ENCODE measurements at places on chromosomes 2 and 18.

GRCh38 chr18:28176698-28176947, 307 bp downstream of the CDH2 start:
- DNase-seq: no peak

DNA sequence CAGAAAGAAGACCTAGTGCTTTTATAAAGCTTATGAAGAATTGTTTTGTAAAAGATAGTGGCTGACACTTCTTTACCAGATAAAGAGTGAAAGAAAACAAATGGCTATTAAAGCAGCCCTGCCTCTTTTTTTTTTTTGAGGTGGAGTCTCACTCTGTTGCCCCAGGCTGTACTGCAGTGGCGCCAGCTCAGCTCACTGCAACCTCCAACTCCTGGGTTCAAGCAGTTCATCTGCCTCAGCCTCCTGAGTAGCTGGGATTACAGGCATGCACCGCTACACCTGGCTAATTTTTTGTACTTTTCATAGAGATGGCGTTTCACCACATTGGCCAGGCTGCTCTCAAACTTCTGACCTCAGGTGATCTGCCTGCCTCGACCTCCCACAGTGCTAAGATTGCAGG, 12.9 kb downstream of the ARPC2 start:
- DNase-seq: no peak

GRCh38 chr2:73685764-73686438, 43.7 kb upstream of the NAT8 start:
- no peak for DNase-seq

- DNase-seq: no peak
Observed at GRCh38 chr2:32719933-32720716, 92.3 kb downstream of the TTC27 start.

DNA sequence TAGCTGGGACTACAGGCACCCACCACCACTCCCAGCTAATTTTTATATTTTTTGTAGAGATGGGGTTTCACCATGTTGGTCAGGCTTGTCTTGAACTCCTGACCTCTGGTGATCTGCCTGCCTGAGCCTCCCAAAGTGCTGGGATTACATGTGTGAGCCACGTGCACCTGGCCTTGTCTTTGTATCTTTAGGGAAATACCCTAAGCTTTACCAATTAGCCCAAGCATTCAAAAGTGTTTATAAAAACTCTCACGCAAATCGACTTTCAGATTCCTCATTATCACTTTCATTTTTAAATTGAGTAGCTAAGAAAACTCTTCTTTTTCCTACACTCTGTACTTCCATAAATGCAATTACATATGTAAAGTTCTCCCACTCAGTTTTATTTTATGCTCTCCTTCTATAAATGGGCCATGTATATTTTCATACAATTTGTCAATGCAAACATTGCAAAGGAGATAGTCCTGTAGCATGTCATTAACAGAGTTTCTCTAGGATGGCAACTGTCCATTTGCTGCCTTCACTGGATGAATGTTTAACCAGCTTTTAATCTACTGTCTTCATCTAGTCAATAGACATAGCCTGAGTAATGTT, 326.2 kb upstream of the LRATD1 start:
- peak; percentile 64 for DNase-seq

DNA sequence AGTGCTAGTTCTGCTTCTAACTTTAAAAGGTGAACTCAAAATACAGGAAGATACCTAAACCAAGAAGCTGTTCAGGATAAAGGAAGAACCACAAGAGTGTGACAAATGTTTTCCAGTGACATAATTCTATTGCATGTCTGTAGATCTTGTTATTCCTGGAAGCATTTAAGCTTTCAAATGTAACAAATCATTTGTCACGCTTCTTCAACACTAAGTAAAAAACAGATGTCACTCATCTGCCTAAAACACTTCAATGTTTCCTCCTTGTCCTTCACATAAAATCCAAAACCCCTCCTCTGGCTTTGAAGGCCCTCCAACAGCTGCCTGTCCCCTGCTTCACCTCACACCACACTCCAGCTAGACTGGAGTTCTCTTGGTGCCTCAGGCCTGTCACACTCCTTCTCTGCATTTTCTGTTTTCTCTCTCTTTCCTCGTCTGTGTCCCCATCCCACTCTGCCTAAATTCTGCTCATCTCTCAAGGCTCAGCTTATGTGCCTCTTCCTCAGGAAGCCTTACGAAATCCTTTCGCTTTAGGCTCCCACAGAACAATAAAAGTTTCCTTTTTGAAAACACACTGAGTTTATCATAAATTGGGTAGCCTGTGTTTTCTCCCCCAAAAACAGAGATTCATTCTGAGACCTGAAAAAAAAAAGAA, 6.4 kb upstream of the CLEC4F start:
- DNase-seq: no peak

DNA sequence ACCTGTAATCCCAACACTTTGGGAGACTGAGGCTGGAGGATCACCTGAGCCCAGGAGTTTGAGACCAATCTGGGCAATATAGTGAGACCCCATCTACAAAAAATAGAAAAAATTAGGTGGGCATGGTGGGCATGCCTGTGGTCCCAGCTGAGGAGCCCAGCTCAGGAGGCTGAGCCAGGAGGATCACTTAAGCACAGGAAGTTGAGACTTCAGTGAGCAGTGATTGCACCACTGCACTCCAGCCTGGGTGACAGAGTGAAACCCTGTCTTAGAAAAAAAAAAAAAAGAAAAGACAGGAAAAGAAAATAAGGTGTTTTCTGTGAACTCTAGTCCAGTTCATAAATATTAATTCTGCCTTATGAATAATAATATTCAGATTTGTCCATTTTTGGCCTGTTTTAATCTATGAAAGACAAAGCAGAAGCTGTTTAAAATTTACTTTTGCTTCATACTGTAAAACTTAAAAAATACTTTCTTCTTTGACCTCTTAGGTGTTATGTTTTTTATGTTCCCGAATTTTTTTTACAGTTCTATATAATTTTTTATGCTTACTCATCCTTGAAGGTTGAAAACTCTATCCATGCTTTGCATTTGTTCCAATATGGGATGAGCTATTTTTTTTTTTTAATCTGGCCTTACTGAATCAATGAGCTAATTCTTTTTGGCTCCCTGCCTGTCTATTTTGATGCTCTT, 8.4 kb upstream of the ANXA4 start:
- DNase-seq: no peak

- no peak for DNase-seq
Observed at GRCh38 chr2:195319112-195319460, 337.9 kb upstream of the SLC39A10 start.

- no peak for DNase-seq
Observed at GRCh38 chr2:217928324-217929181, 74.2 kb downstream of the TNS1 start.

DNA sequence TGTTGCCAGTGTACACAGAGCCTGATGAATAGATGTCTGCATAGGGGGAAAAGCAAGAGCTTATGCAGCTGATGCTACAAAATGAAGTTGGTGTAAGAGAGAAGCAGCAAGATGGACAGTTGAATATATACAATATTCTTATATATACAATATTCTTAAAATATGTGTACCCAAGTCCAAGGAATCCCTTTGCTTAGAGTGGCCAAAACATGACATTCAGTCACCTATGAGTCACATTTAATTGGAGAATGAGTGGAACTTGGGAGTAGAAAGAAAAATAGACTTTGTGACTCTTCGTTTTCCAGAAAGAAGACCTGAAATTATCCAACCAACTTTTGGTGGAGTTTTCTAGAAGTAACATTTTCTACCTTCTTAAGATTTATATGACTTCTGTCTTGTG, 81.8 kb downstream of the SCN9A start:
- no peak for DNase-seq

- no peak for DNase-seq
Observed at GRCh38 chr2:42864641-42865280, 72.4 kb upstream of the HAAO start.

GRCh38 chr2:67544286-67544685, 147.2 kb downstream of the ETAA1 start:
- no peak for DNase-seq

DNA sequence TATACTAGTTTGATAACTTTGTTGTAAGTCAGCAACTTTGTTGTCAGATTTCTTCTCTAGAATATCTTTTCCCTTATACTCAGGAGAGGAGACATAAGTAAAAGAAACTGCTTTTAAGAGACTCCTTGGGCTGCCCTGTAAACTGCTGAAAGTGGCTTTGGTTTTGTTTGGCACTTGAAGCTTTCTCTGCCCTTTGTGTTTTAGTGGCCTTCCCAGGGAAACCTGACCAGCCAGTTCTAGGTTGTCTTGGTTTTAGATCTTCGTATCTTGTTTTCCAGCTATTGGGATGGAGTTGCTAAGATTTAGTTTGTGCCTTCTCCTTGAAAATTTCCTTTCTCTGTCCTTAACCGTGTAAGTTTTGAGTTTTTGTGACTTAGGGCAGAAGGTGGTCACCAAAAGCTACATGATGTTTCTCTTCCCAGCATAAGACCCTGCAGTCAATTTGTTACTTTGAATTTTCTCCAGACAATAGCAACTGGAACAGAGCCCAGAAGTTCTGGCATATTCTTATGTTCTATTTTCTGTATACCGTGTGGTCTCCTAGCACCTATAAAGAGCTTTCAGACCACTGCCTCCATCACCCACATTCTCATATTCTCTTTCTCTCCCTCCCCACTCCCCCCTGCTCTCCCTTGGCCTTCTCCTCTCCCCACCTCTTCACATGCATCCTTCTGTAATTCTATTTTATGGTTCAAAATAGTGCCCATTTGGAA, 81.1 kb downstream of the BOLA3 start:
- DNase-seq: no peak

DNA sequence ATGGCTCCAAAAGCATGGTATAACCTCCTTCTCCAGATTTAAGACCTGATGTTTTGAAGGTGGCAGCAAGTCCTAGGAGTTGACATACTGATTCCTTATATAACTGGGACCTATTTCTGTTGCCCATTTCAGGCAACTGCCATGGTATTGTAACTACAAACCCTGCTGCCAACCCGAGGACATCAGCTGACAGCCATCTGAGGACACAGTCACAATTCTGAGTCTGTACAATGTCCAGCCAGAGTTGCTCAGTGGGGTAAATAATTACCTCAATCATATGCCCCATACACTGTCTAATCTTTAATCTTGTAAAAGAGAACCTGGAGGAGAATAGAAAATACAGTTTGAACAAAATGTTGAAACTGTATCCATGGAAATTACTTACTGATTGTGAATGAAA, 8.7 kb upstream of the GAREM2 start:
- DNase-seq: no peak

- DNase-seq: peak; percentile 35
Observed at GRCh38 chr2:120344976-120345581, 857 bp upstream of the INHBB start.

DNA sequence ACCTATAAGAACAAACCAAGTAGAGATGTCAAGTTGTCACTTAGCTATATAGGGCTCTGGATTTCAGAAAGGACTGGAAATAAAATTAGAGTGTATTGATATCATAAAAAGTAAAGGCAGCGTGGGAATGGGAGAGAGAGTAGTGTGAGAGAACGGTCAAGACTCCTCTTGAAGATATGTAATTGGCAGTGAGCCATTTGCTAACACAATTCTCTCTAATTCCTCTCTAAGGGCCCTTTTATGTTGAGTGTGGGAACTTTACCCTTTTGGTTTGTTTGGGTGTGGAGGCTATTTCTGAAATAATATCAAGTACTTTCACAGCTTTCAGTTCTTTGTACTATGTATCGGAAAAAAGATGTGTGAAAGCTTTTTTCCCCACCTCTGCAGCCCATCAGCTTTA, 196.8 kb downstream of the LRRTM4 start:
- no peak for DNase-seq

DNA sequence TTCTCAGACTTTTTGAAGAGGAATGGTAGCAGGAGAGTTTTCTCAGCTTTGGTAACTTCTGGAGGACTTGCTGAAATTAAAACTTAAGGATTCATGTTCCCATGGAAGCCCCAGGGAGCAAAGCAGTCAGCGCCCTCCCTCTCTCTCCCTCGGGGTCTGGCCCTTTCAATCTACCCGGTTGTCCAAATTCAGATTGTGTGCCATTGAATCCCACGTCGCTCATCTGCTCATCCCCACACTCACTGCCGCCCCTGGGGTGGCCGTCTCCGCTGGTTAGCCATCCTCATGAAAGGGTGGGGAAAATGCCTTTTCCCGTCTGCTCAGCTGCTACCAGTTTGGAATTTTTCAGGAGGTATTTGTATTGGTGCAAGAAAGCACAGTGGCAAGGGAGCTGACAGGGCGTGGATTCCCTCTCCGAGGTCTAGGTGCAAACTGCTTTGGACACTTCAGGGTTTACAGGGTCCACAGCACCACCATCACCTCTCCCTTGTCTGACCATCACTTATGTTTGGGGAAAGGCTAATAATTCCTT, 27.1 kb downstream of the MCFD2 start:
- no peak for DNase-seq

GRCh38 chr2:164896634-164897355, 55.2 kb upstream of the COBLL1 start:
- DNase-seq: no peak

- DNase-seq: no peak
Observed at GRCh38 chr2:126877861-126878565, 20.7 kb upstream of the TEX51 start.

- no peak for DNase-seq
Observed at GRCh38 chr2:224492531-224492930, 90.6 kb upstream of the FAM124B start.

GRCh38 chr18:56910967-56911366, 235.9 kb upstream of the BOD1L2 start:
- no peak for DNase-seq

GRCh38 chr2:235639428-235639773, 145.6 kb downstream of the AGAP1 start:
- DNase-seq: no peak

DNA sequence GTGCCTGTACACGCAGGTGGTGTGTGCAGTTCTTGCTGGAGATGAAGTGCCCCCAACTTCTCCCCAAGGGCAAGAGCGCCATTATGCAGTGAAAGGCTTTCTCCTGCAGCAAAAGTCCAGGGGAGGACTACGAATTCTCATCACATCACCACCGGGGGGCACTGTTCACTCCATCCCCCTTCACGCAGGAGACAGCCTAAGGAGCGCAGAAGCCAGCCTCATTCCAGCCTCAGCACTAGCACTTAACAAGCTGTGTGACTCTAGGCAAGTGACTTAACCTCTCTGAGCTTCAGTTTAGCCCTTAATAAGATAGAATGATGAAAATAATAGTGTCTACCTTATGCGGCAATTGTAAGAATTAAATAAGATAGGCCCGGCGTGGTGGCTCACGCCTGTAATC, 32.3 kb downstream of the DNMT3A start:
- DNase-seq: no peak

- no peak for DNase-seq
Observed at GRCh38 chr18:8994603-8995002, 107.9 kb upstream of the NDUFV2 start.
